ENCODE measurements at places on chromosomes 4 and X.

DNA sequence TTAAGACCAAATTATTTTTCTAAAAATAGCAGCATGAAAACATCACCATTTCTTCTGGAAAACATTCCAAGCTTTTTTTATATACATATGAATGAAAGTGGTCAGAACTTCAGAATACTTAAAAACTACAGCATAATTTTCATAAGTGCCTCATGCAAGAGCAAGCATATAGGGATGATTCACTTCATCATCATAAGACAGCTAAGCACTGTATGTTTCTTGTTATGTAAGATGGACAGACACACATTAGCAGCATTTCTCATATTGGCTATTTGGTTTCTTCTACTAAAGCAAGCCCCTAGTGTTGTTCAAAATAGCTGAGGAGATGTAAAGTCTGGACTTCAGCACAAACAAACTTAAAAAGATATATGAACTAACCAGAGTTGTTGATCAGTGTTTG lies 213.1 kb upstream of the NOCT start:
- DNase-seq = no peak

DNA sequence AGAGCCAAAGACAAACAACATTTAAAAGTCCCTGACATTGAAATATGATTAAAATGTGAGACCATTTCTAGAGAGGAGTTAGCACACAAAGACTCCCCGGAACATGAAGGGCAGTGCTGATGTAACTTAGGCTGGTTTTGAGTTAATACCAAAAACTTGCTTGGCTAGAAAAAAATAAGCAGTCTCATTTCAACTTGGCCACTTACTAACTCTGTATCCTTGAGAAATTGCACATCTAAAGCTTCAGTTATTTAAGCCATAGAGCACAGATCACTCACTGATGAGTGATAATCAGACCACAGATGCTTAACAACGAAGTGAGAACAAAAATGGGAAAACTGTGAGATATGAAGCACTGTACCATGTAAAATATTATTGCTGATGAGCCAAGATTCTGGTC lies 65.9 kb upstream of the MAOA start:
- DNase-seq = no peak

GRCh38 chr4:44725726-44726037 lies 674 bp downstream of the GNPDA2 start:
- no peak for DNase-seq

DNA sequence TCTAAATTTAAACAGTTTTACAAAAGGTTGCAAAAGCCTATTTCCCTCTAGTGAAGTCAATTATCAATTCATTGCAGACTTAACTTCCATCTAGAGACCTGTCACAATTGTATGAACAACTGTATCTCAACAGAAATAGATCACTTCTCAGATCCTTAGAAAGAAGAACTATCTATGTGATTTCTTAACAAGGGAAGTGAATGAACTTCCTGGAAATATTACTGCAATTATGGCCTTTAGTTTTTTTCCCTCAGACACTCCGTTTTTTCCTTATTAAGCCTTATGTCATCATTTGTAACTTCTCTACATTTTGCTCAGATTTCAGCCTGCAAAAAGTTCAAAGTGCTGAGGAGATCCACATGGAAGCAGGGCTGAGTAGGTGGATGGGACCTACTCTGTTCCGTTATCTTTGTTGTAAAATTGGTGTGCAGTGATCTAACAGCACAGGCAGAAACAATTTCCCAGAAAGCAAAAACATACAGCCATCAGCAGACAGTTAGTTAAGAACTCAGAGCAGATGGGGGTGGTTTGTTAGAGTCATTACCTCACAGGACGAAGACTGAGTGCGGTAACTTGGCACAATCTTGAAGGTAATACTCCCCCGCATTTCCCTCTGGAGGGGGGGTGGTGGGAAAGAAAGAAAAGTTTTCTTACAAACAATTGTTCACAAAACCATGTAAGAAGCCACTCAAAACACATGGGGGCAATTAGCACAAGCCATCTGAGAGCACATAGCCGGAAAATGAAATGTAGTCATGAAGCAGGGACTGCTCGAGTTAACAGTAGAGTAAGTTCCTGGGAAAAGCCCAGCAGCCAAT lies 112.3 kb downstream of the NYX start:
- DNase-seq = peak; percentile 45

DNA sequence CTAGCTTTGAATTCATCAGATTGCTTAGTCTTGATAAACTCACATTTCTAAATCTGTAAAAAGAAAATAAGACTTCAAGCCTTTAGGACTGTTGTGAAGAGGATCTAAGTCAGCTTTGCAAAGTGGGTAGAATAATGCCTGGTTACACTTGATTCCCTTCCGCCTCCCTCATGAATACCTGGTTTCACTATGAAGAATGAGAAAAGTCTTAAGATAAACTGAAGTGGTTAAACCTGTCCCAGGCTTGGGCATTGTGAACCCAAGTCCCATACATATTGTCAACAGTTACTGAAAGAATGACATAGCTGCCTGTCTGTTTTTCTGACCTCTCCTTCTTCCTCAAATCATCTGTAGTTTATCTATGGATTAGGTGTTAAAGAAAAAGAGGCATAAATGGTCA lies 16.7 kb upstream of the GBA3 start:
- no peak for DNase-seq

GRCh38 chrX:23938690-23939089 lies 30.9 kb downstream of the CXorf58 start:
- peak; percentile 57 for DNase-seq

GRCh38 chr4:83282049-83282535 lies 2.5 kb downstream of the COQ2 start:
- DNase-seq = peak; percentile 83

GRCh38 chr4:62250100-62250499 lies 1050.0 kb downstream of the ADGRL3 start:
- no peak for DNase-seq

DNA sequence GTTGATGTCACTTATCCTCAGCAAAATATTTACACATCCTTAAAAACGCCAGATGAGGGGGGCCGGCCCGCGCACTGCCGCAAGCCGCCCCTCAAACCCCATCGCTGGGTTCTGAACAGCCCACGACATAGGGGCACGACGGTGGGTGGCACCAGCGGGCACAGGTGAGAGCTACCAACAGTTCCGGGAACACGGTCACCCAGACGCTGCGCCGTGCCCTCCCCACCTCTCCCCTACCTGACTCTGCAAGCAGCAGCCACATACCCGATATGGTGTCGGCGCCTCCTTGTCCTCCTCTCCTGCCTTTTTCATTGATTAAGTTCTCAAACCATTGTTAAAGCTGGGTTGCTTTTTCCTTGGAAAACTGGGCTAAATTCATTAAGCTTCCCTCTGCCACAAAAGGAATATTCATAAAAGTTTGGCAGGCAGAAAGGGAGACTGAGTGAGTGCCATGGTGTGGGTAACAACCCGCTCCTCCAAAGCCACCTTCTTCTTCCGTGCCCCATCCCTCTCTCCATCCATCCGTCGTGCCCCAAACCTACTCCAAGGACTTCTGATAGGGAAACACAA lies 1.4 kb downstream of the RAI2 start:
- DNase-seq = no peak

GRCh38 chr4:172751550-172751949 lies 417.1 kb upstream of the GALNT7 start:
- DNase-seq = no peak
